GM12878 (cell line): ENCODE measurements at places on chromosomes 3 and 15. TPM values are rescaled to one million over a fixed set of nuclear protein-coding genes. Genes with fewer than 3 reads are reported as not detected.

The LINGO1 gene
- total RNA-seq, result 0.64 TPM in 1 of 2 replicates, not detected in the other

The ADAMTS17 gene
- total RNA-seq, result 0.15 TPM in 1 of 2 replicates, not detected in the other

The MED12L gene
- 0.03 TPM in 2 replicates for total RNA-seq

The TMEM207 gene
- not detected in 2 replicates for total RNA-seq

The ACTL6A gene
- 69.3 and 70.2 TPM in 2 replicates for total RNA-seq

The CISH gene
- total RNA-seq, result 4.4 and 5.1 TPM in 2 replicates

The ATP1B3 gene
- total RNA-seq, result 102 and 107 TPM in 2 replicates

The ACOX2 gene
- 0.16 TPM in 1 of 2 replicates, not detected in the other for total RNA-seq

The AHSG gene
- 0.90 and 1.2 TPM in 2 replicates for total RNA-seq

The CYP8B1 gene
- total RNA-seq, result 0.08 and 0.24 TPM in 2 replicates

The EFHB gene
- 0.37 TPM in 1 of 2 replicates, not detected in the other for total RNA-seq

The TMEM202 gene
- not detected in 2 replicates for total RNA-seq

The GOLGA6D gene
- not detected in 2 replicates for total RNA-seq

The SERPINI2 gene
- total RNA-seq, result 0.19 and 0.33 TPM in 2 replicates

The GPR149 gene
- total RNA-seq, result not detected in 2 replicates

The ECE2 gene
- total RNA-seq, result not detected in 2 replicates

The FETUB gene
- total RNA-seq, result not detected in 2 replicates

The FGF12 gene
- not detected in 2 replicates for total RNA-seq

The TTLL13 gene
- 0.13 and 0.19 TPM in 2 replicates for total RNA-seq

The CATSPER2 gene
- 2.3 and 4.3 TPM in 2 replicates for total RNA-seq

The OR5K2 gene
- not detected in 2 replicates for total RNA-seq

The ACKR4 gene
- 0.10 TPM in 1 of 2 replicates, not detected in the other for total RNA-seq

The SEMA3B gene
- 0.59 and 0.74 TPM in 2 replicates for total RNA-seq

The IGSF10 gene
- 0.03 and 0.05 TPM in 2 replicates for total RNA-seq

The NSUN3 gene
- total RNA-seq, result 10.4 and 10.6 TPM in 2 replicates

The CCDC33 gene
- total RNA-seq, result 4.1 and 4.9 TPM in 2 replicates

The SLC22A14 gene
- total RNA-seq, result not detected in 2 replicates

The THAP10 gene
- total RNA-seq, result 1.5 and 1.9 TPM in 2 replicates

The MOBP gene
- 0.08 TPM in 1 of 2 replicates, not detected in the other for total RNA-seq

The ZBED2 gene
- 0.08 and 0.32 TPM in 2 replicates for total RNA-seq

The TICRR gene
- 18.8 and 21.5 TPM in 2 replicates for total RNA-seq

The PYGO1 gene
- total RNA-seq, result not detected in 2 replicates

The WWTR1 gene
- 5.1 and 6.8 TPM in 2 replicates for total RNA-seq

The DAPK2 gene
- total RNA-seq, result 5.6 and 5.9 TPM in 2 replicates

The HHLA2 gene
- 0.11 and 0.18 TPM in 2 replicates for total RNA-seq

The ATP13A5 gene
- total RNA-seq, result not detected in 2 replicates

The UACA gene
- 3.2 and 4.0 TPM in 2 replicates for total RNA-seq

The VEPH1 gene
- total RNA-seq, result 0.19 and 0.26 TPM in 2 replicates

The RAD51 gene
- 36.3 and 36.8 TPM in 2 replicates for total RNA-seq

The TMEM266 gene
- total RNA-seq, result 0.44 and 0.66 TPM in 2 replicates

The IMPG2 gene
- total RNA-seq, result 0.11 and 0.13 TPM in 2 replicates

The TMC3 gene
- not detected in 2 replicates for total RNA-seq

The NTRK3 gene
- not detected in 2 replicates for total RNA-seq

The GJD2 gene
- total RNA-seq, result not detected in 2 replicates

The SERINC4 gene
- 0.13 and 0.15 TPM in 2 replicates for total RNA-seq

The QARS1 gene
- total RNA-seq, result 369 and 380 TPM in 2 replicates
